Fibroblast of upper back skin (primary cell): ENCODE measurements at places on chromosomes 7 and 10.
A peak's percentile ranks its signal among the peaks of the same experiment; 100 is the strongest.

GRCh38 chr10:102918817-102919245 is 737 bp downstream of the CNNM2 start:
- DNase-seq = no peak

- peak; percentile 64 for DNase-seq
These were observed 110.8 kb upstream of the PTN start for GRCh38 chr7:137454246-137454724.

GRCh38 chr10:68501691-68502090 is 25.6 kb downstream of the SLC25A16 start:
- DNase-seq = no peak

- DNase-seq = peak; percentile 69
These were observed 11.6 kb downstream of the PANK1 start for GRCh38 chr10:89633484-89633883.

DNA sequence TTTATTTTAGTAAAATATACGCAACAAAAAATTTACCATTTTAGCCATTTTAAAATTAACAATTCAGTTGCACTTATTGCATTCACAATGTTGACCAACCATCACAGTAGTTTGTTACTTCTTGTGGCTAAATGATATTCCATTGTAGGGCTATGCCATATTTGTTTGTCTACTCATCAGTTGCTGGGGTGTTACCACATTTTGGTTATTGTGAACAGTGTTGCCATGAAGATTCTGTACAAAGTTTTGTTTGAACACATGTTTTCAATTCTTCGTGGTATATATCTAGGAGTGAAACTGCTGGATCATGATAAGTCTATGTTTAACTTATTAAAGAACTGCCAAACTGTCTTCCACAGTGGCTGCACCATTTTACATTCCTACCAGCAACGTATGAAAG is 46.3 kb upstream of the ZNF365 start:
- DNase-seq = peak; percentile 33

DNA sequence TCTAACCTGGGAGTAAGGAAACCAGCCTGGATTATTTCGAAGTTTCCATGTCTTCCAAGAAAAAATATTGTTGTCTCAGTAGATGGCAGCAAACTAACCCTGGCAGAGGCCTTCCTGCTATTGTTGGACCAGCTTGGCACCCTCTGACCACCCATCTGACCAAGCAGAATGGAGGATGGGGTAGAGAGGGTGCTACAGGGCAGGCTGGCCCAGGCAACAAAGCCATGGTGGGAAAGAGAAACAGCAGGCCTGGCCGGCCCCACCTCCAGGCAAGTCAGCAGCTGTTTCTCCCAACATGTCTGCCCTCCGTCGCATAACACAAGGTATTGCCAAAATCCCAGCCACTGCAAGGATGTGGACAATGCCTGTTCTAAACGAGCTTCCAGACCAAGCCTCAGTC is 95.0 kb downstream of the FAM53B start:
- DNase-seq = no peak

- no peak for DNase-seq
These were observed 19.2 kb downstream of the ST8SIA6 start for GRCh38 chr10:17435187-17435586.

GRCh38 chr7:2980401-2981102 is 63.1 kb downstream of the CARD11 start:
- no peak for DNase-seq

GRCh38 chr7:157654350-157654749 is 317.5 kb downstream of the DNAJB6 start:
- no peak for DNase-seq
